ENCODE measurements at places on chromosomes 2 and 18.

DNA sequence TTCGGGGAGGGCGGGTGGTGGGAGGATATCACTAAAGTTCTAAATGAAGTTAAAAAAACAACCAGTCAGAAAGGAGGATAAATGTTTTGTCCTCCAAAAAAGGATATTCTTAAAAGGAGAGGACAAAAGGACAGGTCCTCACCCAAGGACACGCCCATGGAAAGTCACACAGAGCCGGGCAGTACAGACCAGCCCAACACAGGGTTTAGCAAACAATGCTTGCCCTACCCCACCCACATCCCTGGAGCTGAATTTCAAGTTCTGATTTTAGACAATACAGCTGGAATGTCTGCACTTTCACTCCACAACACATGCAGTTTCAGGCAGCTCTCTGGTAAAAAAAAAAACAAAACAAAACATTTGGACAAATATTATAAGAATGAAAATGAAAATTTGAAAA is 67.9 kb downstream of the SLC9A4 start:
- no peak for DNase-seq

DNA sequence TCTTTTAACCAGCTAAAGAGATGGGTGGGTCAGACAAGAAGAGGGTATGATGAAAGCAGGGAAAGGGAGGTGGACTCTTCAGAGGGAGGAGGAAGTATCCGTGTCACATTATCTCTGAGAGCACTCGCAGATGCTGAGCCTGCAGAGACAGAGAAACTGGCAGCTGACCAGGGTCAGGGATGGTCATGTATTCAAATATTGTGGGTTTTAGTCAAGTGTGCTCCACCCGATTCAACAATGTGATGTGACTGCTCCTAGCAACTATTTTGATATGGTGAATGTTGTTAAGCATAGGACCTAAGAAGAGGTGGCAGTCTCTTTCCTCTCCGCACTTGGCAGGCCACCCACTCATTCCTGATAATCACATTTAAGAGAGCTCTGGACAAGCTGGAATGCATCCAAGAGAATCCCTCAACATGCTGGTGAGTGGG is 1.3 kb upstream of the CLIP4 start:
- DNase-seq = no peak

- no peak for DNase-seq
Observed at GRCh38 chr2:66827851-66828250, 392.9 kb downstream of the MEIS1 start.

DNA sequence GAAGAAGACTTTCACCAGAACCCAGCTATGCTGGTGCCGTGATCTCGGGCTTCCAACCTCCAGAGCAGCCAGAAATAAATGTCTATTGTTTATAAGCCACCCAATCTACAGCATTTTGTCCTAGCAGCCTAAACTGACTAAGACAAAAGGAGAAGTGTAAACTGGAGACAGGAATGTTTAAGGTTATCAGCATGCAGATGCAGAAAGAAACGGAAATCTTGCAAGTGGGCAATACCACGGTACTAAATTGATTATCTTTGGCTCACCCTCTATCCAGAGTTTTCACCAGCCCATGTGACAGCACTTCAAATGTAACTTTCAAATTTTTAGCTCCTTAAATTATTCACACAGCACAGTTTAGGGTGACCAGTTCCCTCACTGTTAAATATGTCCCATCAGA is 5.7 kb upstream of the CAPN14 start:
- no peak for DNase-seq

GRCh38 chr2:202049840-202050239 is 16.2 kb downstream of the FZD7 start:
- no peak for DNase-seq

GRCh38 chr2:111196435-111196834 is 75.7 kb downstream of the BCL2L11 start:
- DNase-seq = no peak

DNA sequence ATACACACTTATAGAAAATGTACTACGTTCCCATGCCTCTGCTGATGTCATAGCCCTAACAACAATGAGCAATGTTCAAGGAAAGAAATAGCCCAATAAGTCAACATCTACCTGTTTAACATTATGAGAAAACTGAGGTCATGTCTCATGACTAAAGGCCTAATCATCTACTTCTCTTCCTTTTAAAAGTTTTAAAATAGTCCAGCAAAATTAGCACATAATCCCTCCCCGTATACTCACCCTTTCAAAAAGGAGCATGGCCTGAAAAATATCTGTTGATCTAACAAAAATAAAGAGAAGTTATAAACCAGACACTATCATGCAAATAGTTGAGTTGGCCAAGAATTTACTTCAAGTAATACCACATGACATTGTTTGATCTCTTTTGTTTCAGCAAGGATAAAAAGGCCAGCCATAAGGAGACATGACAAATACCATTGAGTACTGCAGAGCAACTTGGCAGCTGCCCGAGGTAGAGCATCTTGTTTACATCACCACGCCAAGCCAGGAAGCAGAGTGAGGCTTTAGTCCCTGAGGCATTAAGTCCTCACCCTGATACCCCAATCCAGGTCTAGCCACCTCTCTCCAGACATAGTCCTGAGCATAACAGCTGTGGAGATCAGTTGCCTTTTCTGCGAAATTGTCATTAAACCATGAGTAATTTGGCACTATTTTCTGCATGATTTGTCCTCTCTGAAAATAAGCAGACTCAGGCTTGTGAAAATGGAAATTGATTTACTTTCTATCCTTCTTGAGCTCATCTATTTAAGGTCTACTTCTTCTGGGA is 137.4 kb upstream of the ETAA1 start:
- no peak for DNase-seq

- no peak for DNase-seq
Observed at GRCh38 chr18:62928326-62928725, 213.0 kb downstream of the PHLPP1 start.

DNA sequence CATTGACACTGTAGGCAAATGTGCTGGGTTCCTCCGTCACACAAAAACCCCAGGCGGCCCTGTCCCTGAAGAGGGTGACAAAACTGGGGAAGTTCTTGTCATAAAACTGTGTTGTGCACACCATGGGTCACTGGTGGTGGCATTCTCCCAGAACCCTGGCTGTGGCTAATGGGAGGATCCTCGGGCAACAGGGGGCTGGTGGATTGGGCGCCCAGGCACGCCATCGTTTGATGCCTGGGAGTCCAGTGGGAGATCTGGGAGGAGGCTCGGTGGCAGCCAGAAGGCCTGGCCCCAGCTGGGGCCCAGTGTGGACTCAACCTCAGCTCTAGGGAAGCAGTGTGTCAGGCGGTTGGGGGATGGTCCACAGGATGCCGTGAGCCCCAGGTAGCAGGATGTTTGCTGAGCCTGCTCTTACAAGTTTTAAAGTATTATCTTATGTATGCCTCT is 140.7 kb downstream of the ACOXL start:
- no peak for DNase-seq

GRCh38 chr2:48397846-48398245 is 132.1 kb upstream of the STON1 start:
- no peak for DNase-seq

DNA sequence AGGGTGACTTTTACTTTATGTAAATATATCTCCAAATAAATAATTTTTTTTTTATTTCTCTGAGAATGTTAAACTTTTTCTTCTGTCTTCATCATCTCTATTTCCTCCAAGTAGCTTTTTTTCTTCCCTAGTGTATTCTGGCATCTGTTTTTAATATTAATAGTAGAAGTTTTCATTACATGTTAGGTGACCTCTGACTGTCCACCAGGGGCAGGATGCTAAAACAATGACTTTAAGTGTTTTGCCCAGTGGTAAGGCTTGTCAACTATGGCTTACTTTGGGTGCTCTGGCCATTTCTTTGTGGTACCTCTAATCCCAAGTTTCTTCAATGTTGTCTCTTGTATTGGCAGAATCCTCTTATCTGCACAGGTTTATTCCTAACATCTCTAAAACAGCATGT is 127.1 kb downstream of the SRBD1 start:
- DNase-seq = no peak
